ENCODE measurements at places on chromosomes 5 and 9.

DNA sequence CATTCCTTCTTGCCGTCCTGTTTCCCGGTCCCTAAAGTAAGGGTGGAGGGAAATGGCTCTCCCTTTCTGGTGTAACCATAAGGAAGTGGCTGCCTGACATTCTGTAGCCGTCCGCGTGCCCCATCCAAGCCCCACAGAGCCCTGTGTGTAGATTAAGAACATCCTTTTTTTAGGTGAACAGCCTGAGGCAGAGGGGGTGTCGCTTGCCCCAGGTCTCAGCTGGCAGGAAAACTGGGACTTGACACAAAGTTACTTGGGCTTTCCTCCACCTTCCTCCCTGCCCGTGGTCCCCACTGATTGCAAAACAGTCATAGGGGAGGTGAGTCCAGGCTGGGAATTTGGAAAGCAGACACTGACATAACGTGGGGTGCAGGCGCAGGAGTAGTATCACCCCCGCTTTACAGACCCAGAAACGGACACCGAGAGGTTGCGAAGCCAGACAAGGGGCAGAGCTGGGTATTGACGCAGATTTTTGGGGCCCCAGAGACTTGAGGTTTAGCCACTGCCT, 22.8 kb downstream of the C9orf50 start:
- DNase-seq, result no peak

- DNase-seq, result no peak
Measured at GRCh38 chr9:33662871-33663270, 132.5 kb upstream of the PRSS3 start.

DNA sequence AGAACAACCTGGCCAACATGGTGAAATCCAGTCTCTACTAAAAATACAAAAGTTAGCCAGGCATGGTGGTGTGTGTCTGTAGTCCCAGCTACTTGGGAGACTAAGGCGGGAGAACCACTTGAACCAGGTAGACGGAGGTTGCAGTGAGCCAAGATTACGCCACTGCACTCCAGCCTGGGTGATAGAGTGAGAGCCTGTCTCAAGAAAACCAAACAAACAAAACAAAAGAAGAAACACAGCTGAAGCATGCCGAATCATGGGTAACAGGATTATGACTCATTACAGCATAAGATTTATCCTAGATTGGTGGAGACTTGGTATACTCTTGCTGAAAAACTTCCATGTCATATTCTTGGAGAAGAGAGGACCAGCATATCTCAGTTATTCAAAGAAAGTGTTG, 236.7 kb upstream of the CCNH start:
- no peak for DNase-seq

DNA sequence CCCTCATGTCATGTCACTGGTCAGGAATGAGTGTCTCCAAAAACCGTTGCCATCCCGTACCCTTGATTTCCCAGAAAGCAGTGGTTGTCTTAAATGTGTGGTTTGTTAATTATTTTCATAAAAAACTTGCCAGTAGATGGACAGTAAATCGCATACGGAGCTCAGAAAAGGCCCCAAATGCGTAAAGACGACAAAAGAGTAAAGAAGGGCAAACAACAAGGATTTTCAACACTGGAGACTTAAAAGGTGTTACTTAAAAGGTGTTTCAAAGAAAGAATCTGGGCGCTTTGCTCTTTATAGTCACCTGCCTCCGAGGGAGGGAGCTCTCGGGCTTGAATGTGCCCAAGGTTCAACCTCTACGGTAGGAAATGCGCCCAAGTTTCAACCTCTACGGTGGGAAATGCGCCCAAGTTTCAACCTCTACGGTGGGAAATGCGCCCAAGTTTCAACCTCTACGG, 734 bp downstream of the KIF27 start:
- DNase-seq, result no peak

- no peak for DNase-seq
Measured at GRCh38 chr5:162096448-162096847, 28.9 kb downstream of the GABRG2 start.

All from fibroblast of upper back skin (primary cell).